ENCODE measurements at places on chromosomes 13 and 19.

DNA sequence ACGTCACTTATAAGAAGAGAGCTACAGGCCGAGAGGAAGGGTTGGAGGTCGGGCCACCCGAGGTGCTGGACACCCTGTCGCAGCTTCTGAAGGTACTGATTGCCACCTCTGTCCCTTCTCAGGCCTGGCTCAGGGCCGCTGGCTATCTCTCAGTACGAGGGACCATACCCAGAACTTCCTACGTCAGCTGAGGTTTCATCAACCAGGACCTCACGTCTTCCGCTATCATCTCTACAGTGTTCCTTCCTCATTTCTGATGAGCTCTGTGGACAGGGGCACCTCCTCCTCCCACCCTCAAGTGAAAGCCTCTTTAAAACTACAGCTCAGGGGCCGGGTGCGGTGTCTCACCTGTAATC is 58.2 kb upstream of the USE1 start:
- H3K4me3 ChIP-seq, result no peak overlapping the region
- H3K27me3 ChIP-seq, result no peaks in the 10 kb centered on the region
- peaks cover 8% of the 10 kb centered on the region for H3K36me3 ChIP-seq
- H3K27ac ChIP-seq, result peak overlapping the region; percentile 53

DNA sequence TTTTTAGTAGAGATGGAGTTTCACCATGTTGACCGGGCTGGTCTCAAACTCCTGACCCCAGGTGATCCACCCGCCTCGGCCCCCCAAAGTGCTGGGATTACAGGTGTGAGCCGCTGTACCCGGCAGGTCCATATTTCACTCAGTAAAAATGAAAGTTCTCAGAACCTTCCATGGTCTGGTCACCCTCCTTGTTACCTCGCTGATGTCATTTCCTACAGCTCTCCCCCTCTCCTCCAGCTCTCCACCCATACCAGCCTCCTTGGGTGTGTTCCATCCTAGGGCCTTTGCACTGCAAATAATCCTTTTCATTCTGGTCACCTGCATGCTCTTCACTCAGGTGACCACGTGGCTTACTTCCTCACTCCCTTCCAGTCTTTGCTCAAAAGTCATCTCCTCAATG is 78.2 kb upstream of the TNFSF11 start:
- no peaks in the 10 kb centered on the region for H3K27me3 ChIP-seq
- H3K36me3 ChIP-seq, result no peaks in the 10 kb centered on the region
- H3K27ac ChIP-seq, result no peak overlapping the region
- DNase-seq, result no peak
- H3K4me3 ChIP-seq, result no peak overlapping the region

- no peak overlapping the region for H3K4me3 ChIP-seq
- H3K36me3 ChIP-seq, result peaks cover 5% of the 10 kb centered on the region
- no peak overlapping the region for H3K27ac ChIP-seq
- H3K27me3 ChIP-seq, result no peaks in the 10 kb centered on the region
- H3K4me1 ChIP-seq, result peaks cover 11% of the 10 kb centered on the region
- DNase-seq, result no peak
Observed at GRCh38 chr13:49436890-49437289, 7.0 kb downstream of the CAB39L start.

- peaks cover 15% of the 10 kb centered on the region for H3K27me3 ChIP-seq
- peaks cover 30% of the 10 kb centered on the region for H3K4me1 ChIP-seq
- DNase-seq, result no peak
- no peak overlapping the region for H3K27ac ChIP-seq
- no peaks in the 10 kb centered on the region for H3K36me3 ChIP-seq
Observed at GRCh38 chr19:54795758-54796157, 7.7 kb upstream of the KIR2DL4 start.

- no peaks in the 10 kb centered on the region for H3K36me3 ChIP-seq
- H3K4me3 ChIP-seq, result no peak overlapping the region
- H3K27me3 ChIP-seq, result peaks cover 13% of the 10 kb centered on the region
- peaks cover 9% of the 10 kb centered on the region for H3K4me1 ChIP-seq
Observed at GRCh38 chr19:14507704-14508542, 10.3 kb downstream of the DNAJB1 start.

All from naive B cell (primary cell).